NCI-H2029 (cell line): ENCODE measurements at places on chromosomes 13 and 19.

- peak; percentile 85 for DNase-seq
Observed at GRCh38 chr19:10315335-10316214, at the start of gene FDX2. Gene FDX2 (minus strand): TSS chr19:10316015. CDS start chr19:10315996, 19 bp downstream.

DNA sequence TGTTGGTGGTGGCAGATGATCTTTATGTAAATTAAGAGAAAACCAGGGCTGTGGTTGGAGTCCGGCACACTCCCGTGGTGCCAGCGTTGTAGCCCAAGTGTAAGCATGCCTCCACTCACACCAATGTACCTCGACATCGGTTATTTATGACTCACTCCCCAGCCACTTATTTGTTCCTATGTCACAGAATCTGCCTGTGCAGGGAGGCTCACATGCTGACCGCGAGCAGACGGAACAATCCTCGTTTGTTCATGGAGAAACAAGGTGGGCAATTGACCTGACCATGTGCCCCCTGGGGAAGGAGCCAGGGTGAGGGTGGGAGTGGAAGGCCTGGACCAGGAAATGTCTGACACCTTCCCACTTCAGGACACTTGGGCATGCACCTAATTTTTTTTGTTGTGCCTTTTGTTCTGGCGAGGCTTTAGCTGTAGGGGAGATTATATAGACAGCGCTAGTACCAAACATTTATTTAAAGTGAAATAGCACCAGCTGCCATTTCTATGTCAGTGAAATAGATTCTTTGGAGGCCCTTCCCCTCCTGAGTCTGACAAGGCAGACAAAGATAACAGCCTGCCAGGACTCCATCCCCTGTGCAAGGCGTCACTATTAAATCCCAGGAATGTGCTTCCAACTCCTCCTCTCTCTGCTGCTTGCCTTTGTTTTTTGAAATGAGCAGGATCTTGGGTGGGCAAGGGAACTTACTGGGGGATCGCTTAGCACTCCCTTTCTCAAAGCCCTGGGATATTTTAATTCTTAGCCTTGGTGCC is 394.2 kb downstream of the FGF9 start:
- no peak for DNase-seq

GRCh38 chr19:35902870-35903475 is 644 bp downstream of the HCST start:
- DNase-seq: no peak

- no peak for DNase-seq
Observed at GRCh38 chr13:60001889-60002288, 161.8 kb downstream of the DIAPH3 start.

- no peak for DNase-seq
Observed at GRCh38 chr13:29954082-29955028, 103.9 kb upstream of the UBL3 start.

DNA sequence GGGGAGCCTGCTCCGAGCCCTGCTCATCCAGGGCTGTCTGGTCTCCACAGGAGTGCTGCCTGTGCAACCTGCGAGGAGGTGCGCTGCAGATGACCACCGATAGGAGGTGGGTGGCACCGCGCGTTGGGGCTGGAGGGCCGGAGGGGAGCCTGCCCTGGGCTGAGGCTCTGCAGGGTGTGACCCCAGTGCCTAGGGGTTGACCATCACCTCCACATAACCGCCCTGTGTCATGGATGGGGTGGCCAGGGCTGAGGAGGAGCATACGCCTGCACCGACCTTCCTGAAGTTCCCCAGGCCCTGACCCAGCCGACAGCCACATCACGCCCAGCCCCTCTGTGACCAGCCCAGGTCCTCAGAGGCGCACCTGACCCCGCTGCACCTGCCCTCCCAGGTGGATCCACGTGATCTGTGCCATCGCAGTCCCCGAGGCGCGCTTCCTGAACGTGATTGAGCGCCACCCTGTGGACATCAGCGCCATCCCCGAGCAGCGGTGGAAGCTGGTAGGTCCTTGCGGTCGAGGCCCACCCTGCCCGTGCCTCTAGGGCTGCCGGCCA is 168.7 kb downstream of the KDM4B start:
- no peak for DNase-seq

GRCh38 chr19:40266119-40266518 is 19.0 kb downstream of the AKT2 start:
- peak; percentile 91 for DNase-seq

GRCh38 chr19:35373492-35373891 is 2.6 kb downstream of the GPR42 start:
- DNase-seq: no peak

- DNase-seq: peak; percentile 32
Observed at GRCh38 chr13:33918199-33918932, 100.4 kb downstream of the RFC3 start.

DNA sequence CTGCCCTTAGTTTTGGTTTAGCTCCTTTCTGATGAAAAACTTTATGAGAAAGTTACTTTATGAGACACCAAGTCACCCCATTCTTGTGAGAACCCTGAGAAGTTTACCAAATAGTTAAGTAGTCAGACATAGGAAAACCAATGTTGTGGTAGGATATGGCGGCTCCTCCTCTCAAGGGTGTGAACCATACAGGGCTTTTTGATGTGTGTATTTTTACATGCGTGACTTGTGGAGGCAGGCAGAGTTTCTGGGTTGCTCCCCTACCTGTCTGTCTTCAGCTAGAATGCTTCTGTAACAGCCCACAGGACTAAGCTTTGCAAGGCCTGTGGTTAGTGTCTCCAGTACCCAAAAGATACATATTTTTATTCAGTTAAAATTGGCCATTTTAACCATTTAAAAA is 18.3 kb downstream of the UBAC2 start:
- no peak for DNase-seq

GRCh38 chr13:33202644-33203169 is 82.8 kb downstream of the STARD13 start:
- no peak for DNase-seq

GRCh38 chr13:28220166-28220565 is 81.8 kb downstream of the PAN3 start:
- DNase-seq: no peak

GRCh38 chr19:24166055-24166454 is 79.1 kb downstream of the ZNF254 start:
- no peak for DNase-seq

DNA sequence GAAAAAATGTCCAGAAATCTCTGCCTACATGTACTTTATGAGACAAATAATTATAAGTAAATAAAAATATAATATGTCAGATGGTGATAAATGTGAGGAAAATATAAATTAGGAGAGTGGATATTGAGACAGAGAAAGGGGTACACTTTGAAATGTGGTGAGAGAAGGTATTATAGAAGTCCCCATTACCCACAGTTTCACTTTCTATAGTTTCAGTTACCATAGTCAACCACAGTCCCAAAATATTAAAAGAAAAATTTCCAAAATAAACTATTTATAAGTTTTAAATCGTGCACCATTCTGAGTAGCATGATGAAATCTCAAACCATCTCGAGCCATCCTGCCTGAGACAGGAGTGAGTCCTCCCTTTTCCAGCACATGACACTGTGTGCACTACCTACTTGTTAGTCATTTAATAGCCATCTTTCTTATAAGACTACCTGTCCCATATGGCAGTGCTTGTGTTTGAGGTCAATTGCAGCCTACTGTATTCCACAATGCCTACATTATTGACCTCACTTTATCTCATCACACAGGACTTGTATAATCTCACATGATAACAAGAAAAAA is 653.7 kb downstream of the DACH1 start:
- DNase-seq: no peak

- no peak for DNase-seq
Observed at GRCh38 chr13:21970918-21971317, 300.0 kb downstream of the FGF9 start.

DNA sequence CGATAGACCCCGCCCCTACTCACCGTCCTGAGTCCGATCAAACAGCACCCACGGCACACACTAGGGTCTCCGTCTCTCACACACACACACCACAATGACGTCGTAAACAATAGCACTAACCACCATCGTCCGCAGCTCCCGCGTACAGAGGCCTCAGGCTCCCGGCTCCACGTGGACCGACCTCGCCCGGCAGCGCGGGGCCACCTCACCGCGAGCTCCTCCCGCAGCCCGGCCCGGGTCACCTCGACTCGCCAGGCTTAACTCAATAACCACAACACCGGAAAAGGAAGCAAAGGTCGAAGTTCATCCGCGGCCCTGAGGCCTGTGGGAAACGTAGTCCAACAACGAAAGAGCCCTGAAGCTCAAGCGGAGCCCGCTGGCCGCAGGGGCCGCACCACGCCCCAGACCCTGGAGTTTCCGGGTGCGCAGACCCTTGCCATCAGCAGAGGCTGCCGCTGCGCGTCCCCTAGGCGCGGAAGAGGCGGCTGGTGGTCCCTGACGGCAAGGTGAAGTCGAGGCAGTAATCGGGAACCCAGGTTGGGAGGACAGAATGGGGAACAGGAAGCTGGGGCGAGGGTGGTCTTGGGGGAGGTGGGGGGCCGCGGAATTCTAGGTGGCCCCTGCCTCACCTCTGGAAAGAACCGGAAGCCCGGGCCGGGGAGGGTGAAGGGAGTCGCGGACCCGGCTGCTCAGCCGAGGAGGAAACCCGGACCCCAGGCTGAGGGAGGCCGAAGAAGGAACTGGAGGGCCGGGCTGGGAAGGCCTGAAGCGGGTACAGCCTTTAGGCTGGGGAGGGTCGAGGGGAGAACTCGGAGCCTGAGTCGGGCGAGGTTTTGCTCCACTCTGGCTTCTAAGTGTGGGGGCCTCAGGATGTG is at the start of gene ZNF529:
Gene ZNF529 (minus strand): TSS at position 273 of the 875 bp plus-strand sequence. CDS start 946 bp downstream, outside the sequence.
- peak; percentile 89 for DNase-seq

DNA sequence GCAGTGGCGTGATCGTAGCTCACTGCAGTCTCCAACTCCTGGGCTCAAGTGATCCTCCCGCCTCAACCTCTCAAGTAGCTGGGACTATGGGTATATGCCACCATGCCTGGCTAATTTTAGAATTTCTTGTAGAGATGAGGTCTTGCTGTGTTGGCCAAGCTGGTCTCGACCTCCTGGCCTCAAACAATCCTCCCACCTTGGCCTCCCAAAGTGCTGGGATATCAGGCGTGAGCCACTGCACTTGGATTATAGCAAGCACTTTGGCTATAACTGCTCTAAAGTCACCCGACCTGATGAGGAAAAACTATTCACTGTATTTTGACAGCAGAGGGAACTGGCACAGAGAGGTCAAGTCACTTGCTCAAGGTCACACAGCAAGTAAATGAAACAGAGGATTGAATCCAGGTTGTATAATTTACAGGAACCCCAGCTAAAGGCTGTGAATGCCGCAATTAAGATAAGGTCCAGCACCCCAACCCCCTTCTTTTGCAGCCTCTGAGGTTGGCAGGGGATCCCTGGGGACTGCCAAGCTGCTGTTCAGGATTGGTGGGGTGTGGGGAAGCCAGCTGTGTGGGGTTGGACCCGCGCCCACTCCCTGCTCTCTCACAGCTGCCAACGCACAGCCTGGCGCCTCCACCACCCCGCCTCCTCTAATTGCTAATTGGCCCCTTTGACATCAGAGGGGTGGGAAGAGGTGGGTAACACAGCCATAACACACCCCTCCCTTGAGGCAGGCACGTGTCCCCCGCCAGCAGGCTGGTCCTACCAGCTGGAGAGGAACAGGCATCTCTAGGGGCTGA is 6.0 kb downstream of the TMIGD2 start:
- DNase-seq: peak; percentile 29

GRCh38 chr13:40115426-40115825 is 460.0 kb downstream of the COG6 start:
- no peak for DNase-seq

- DNase-seq: no peak
Observed at GRCh38 chr19:1538978-1539377, 15.1 kb downstream of the PLK5 start.

DNA sequence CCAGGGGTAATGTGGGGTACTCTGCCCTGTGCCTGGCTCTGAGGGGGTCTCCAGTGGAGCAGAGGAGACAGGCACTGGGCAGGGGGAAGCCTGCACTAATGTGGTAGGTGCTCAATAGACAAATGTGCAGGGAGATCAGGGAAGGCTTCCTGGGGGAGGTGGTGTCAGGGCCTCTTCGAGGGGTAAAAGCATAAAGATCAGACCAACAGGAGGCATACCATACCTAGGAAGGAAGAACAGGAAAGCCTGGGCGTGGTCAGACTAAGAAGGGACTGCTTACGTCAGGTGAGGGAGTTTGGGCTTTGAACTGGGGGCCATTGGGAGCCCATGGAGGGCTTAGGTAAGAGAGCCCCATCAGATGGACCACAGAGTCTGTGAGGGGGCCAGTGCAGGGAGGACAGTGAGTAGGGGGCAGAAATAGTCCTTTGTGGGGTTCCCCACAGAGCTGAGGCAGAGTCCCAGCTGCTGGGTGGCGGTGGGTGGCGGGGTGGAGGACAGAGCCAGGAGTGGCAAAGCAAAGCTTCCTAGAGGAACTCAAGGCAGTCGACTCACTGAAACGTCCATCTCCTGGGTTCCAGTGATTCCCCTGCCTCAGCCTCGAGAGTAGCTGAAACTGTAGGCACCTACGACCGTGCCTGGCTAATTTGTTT is 8.8 kb downstream of the PRR36 start:
- DNase-seq: no peak

DNA sequence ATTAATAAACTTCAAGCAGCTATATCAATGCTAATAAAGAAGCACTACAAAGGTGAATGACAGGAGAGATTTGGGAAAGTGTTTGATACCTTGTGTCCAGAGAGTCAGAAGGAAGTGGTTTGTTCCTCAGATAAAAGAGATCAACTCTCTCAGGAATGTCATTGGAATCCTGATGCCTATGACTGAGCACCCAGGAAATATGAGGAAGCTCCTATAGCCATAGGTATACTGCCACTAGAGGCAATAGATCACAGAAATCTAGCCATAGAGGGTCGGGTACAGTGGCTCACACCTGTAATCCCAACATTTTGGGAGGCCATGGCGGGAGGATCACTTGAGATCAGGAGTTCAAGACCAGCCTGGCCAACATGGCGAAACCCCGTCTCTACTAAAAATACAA is 612.6 kb downstream of the DACH1 start:
- DNase-seq: no peak

DNA sequence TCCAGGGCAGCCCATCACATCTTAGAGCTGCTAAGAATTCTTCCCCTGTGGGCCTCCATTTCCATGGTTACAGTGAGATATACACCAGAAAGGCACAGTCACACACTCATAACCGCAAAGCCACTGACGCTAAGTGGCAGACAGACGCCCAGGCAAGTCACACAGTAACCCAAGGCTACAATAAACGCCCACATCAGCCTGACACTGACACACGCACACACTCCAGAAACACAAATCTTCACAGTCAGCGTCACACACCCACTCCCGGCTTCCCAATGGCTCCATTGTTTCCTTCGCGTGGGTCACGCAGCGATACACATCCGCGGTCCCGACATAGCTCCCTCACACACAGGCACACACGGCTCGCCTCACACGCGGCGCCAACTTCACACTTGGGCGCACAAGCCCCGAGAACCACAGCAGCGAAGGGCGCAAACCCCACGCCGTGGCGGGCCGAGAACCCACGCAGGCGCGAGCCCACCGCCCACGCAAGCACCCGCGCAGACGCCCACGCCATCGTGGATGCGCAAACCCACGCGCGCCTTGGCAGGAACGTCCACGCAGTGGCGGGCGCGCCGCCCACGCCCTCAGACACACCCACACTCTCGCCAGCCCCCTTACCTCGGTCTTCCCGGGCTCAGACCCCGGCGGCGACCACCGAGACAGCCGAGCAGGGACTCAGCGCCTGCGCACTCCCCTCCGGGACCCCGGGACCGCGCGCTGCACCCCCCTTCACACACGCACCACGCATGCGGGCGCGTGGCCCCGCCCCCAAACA is at the start of gene ZNF667:
Gene ZNF667 (minus strand): TSS at position 695 of the 778 bp plus-strand sequence. CDS start 14,975 bp downstream, outside the sequence.
- DNase-seq: no peak
